ENCODE measurements at places on chromosomes 3 and 15.

- no peak for DNase-seq
Observed at GRCh38 chr3:23865595-23866396, 51.0 kb downstream of the NKIRAS1 start.

GRCh38 chr3:64687781-64688604 is at the start of gene ADAMTS9:
Gene ADAMTS9, minus strand, starts transcription at chr3:64688000. Its CDS starts 343 bp downstream, at chr3:64687657.
- no peak for DNase-seq

DNA sequence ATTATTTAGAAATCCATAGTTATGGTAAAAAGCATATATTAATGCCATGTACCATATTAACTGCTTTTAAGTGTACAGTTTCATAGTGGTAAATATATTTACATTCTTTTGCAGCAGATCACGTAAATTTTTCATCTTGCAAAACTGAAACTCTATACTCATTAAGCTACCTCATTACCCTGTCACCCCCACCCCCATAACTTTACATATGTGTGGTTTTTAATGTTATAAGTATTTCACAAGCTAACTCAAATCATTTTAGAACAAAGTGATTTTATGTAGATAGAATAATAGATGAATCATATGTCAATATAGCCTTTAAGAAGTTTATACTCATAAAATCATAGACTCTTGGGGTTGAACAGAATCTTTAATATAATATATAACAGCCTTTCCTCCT is 7.1 kb upstream of the TP63 start:
- no peak for DNase-seq

DNA sequence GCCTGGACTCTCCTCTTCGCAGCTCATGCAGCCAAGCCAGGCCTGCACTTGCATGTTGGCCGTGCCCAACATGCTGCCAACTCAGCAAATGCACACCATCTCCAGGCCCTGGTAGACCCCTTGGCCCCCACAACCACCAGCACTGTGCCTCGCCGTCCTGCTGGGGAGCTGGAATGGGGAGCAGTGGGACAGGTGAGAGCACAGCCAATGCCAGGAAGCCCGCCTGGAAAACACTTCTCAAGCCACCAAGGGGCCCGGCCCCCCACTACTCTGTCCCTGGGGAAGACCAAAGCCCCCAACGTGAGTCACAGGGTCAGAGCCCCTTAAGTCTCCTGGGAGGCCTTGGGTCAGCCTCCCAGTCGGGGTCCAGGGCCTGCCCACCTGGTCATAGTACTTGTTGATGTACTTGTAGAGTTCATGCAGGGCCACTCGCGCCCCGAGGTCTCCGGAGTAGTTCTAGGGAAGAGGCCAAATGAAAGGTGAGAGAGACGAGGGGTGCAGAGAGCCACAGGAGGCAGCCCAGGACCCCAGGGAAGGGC is 24.5 kb downstream of the PLXNB1 start:
- no peak for DNase-seq

DNA sequence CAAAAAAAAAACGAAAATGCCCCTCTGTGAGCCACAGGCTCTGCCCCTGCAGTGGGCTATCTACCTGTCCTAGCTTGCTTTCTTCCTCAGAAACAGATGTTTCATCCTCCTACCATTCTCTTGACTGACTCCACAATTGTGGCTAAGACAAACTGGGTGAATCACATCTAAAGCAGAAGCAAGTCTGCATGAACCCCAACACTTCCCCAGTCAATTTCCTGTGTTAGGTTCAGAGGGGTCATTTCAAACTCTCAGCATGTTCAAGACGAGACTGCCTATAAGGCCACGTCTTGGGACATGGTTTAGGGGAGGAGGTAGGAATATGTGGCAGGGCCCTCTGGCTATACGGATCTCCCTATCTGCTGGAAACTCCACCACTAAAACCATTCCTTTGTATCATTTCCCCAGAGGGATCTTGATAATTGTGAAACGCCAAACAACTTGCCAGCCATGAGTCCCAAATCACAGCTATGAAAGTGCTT is 28.6 kb upstream of the ANKDD1A start:
- DNase-seq: no peak

- DNase-seq: no peak
Observed at GRCh38 chr3:109257269-109257668, 59.0 kb downstream of the DPPA2 start.

DNA sequence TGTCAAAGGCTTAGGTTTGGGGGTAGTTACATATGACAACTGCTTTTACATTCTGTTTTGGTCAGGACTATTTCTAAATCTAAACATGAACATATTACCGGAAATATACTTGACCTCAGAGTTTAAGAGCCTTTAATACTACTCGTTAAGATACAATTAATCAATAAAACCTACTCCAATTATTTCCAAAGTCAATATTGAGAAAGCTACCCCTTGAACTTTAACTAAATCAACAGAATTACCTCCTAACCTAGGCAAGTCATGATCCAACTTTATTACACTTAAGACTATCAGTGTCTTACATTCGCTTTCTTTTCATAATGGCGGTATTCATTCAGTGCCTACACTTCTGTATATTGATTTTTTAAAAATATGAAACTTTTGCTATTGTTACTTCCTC is 107.7 kb downstream of the RAP2B start:
- no peak for DNase-seq

- DNase-seq: no peak
Observed at GRCh38 chr15:85694091-85694490, 100.6 kb downstream of the KLHL25 start.

All from NCI-H1105 (cell line).